ENCODE measurements at places on chromosomes 5 and 9. TPM values are rescaled to one million over a fixed set of nuclear protein-coding genes. Genes with fewer than 3 reads are reported as not detected.

The IL6ST gene
- 39.2 TPM for polyA plus RNA-seq

- H3K36me3 ChIP-seq, result no peaks in the 10 kb centered on the region
- H3K27ac ChIP-seq, result no peak overlapping the region
- H3K4me1 ChIP-seq, result peaks cover 8% of the 10 kb centered on the region
- H3K4me3 ChIP-seq, result no peak overlapping the region
Observed at GRCh38 chr9:4328723-4329122, 28.9 kb upstream of the GLIS3 start.

DNA sequence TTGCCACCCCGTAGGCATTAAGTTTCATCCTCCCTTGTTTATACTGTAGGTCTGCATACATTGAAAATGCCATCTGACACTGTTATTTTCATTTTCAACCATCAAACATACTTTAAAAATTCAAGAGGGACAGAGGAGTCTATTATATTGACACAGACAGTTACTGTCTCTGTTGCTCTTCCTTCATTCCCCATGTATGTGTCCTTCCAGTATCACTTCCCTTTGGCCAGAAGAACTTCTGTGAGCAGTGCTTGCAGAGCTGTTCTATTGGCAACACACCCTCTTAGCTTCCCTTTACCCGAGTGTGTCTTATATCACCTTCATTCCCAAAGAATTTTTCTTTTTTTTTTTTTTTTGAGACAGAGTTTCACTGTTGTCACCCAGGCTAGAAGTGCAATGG lies 42.8 kb downstream of the RASGEF1C start:
- DNase-seq, result no peak
- H3K27me3 ChIP-seq, result no peaks in the 10 kb centered on the region
- no peak overlapping the region for H3K27ac ChIP-seq
- H3K4me3 ChIP-seq, result no peak overlapping the region
- no peaks in the 10 kb centered on the region for H3K4me1 ChIP-seq
- H3K36me3 ChIP-seq, result no peaks in the 10 kb centered on the region

DNA sequence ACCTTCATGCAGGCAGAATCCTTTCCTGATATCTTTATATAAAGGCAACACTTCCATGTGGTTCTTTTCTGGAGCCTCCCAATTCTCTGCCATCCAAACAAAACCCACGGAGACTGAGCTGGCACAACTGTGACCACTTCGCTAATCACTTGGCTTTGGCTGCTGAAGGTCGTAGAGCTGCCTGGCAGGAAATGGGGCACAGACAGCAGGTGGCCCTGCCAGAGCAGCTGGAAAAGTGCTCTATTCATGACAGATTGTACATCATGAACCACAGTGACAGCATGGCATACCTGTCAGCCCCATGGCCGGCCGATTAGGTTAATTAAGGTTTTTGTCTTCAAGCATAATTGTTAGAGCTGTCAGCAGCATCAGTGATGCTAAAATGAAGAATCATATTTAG lies 141.9 kb upstream of the ANKRD55 start:
- no peaks in the 10 kb centered on the region for H3K4me1 ChIP-seq
- no peak for DNase-seq
- no peaks in the 10 kb centered on the region for H3K27me3 ChIP-seq
- H3K36me3 ChIP-seq, result no peaks in the 10 kb centered on the region

GRCh38 chr5:1096838-1097237 lies 15.0 kb downstream of the SLC12A7 start:
- DNase-seq, result no peak
- H3K4me1 ChIP-seq, result peaks cover 8% of the 10 kb centered on the region
- H3K4me3 ChIP-seq, result no peak overlapping the region
- H3K36me3 ChIP-seq, result peaks cover 3% of the 10 kb centered on the region
- H3K27me3 ChIP-seq, result no peaks in the 10 kb centered on the region

DNA sequence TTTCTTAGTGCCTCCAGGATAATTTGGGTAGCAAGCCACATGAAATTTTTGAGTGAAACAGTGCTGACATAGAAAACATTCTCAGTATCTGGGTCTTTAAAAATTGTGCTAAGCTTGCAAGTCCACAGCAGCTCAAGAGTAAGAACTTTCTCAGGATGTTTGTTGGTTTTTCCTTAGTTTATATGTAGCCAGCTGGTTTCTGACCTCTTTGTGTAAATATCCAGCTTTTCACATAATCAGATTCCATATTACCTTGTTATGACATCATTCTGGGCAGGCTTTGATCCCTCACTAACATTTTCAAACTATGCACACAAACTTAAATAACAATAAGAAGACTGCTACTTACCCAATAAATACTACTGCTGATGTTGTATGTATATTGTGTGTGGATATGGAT lies 82.9 kb upstream of the VCAN start:
- H3K27ac ChIP-seq, result no peak overlapping the region
- no peak overlapping the region for H3K4me3 ChIP-seq
- H3K36me3 ChIP-seq, result no peaks in the 10 kb centered on the region
- no peaks in the 10 kb centered on the region for H3K27me3 ChIP-seq

- no peak overlapping the region for H3K4me3 ChIP-seq
- H3K4me1 ChIP-seq, result no peaks in the 10 kb centered on the region
- H3K27ac ChIP-seq, result no peak overlapping the region
- no peaks in the 10 kb centered on the region for H3K36me3 ChIP-seq
- DNase-seq, result no peak
Observed at GRCh38 chr9:38372762-38373619, 19.5 kb upstream of the ALDH1B1 start.

The PTGDS gene
- 709 TPM for polyA plus RNA-seq

- peaks cover 19% of the 10 kb centered on the region for H3K4me1 ChIP-seq
- H3K4me3 ChIP-seq, result no peak overlapping the region
- peak; percentile 14 for DNase-seq
Observed at GRCh38 chr5:88144219-88145001, 124.2 kb downstream of the TMEM161B start.

- peak within 1 kb of the TSS; percentile 84 for H3K4me3 ChIP-seq
- H3K27me3 ChIP-seq, result peaks cover 2% of the 10 kb centered on the region
- peak; percentile 88 for DNase-seq
- H3K36me3 ChIP-seq, result no peaks in the 10 kb centered on the region
- H3K27ac ChIP-seq, result peak within 1 kb of the TSS; percentile 43
Observed at GRCh38 chr5:52989025-52989780, at the start of gene ITGA2. Gene ITGA2, plus strand, starts transcription at chr5:52989352. Its CDS starts 117 bp downstream, at chr5:52989469.

GRCh38 chr5:73998489-73998888 lies 372.5 kb downstream of the ARHGEF28 start:
- H3K36me3 ChIP-seq, result no peaks in the 10 kb centered on the region
- DNase-seq, result no peak
- H3K27ac ChIP-seq, result no peak overlapping the region
- H3K27me3 ChIP-seq, result no peaks in the 10 kb centered on the region
- H3K4me1 ChIP-seq, result peaks cover 2% of the 10 kb centered on the region

DNA sequence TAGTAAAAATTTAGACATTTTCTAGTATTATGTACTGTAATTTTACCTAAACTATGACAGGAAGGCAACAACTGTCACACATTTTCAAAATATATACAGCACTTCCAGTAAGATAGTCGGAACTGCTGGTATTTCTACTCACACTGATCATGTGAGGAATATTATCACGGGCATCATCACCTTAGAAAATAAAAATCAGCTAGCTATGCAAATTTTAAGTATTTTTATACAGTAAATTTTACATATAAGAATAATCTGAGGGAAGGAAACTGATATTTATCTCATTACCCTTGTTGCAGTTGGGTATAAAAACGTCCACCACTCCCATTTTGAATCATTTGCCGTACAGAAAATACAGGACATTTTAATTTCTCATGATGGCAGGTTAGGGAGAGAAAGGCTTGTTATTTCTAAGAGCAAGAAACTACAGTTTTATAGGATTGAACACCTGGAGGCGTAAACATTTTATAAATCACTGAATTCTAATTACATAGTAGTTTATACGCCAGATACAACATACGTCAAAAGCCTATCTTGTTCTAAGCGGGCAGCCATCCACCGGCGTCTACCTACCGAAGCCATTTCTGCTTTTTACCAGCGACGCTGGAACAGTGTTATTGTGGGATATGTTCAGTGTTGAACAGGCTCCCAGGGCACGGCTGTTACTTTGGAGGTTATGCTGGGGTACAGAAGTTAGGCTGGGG lies 729 bp upstream of the TNPO1 start:
- DNase-seq, result no peak
- H3K27ac ChIP-seq, result peak overlapping the region; percentile 96
- no peaks in the 10 kb centered on the region for H3K36me3 ChIP-seq
- H3K4me3 ChIP-seq, result peak overlapping the region; percentile 84
- H3K4me1 ChIP-seq, result peaks cover 3% of the 10 kb centered on the region

DNA sequence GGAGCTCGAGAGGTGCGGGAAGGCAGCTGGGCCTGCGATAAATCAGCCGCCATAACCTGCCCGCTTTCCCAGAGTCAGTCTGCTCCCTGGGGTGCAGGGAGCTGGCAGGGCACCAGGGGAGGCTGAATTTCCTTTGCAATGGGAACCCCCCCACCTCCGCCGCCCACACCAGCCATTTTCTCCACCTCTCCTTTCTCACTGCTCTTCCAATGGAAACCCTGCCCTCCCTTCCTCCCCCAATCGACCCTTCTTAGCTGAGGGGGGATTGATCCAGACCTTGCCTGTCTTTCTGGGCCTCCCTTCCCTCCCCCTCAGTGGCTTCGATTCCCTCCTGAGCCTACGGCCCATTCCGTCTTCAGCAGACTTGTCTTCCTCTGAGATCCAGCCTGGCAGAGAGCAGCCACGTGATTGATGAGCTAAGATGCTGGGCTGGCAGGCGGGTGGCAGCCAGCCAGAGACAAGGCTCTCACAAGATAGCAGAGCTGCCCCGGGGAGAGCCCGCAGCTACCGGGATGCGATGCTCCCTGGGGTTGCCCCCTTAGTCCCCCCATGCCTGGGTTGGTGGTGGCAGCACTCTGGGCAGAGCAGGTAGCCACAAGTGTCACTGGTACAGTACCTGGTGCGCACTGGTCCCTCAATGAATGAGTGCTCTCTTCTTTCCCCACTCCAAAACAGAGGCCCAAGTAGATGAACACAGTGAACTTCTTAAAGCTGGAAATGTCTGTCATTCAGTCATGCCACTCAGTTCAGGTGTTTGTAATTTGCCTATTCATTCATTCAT lies 53.7 kb upstream of the FABP6 start:
- no peaks in the 10 kb centered on the region for H3K4me1 ChIP-seq
- no peaks in the 10 kb centered on the region for H3K36me3 ChIP-seq
- no peak overlapping the region for H3K27ac ChIP-seq
- no peak overlapping the region for H3K4me3 ChIP-seq
- H3K27me3 ChIP-seq, result no peaks in the 10 kb centered on the region

The NAIP gene
- polyA plus RNA-seq, result 5.7 TPM

The GARNL3 gene
- 2.6 TPM for polyA plus RNA-seq

The PCDHGA3 gene
- polyA plus RNA-seq, result 0.22 TPM

The TMC1 gene
- 1.2 TPM for polyA plus RNA-seq

DNA sequence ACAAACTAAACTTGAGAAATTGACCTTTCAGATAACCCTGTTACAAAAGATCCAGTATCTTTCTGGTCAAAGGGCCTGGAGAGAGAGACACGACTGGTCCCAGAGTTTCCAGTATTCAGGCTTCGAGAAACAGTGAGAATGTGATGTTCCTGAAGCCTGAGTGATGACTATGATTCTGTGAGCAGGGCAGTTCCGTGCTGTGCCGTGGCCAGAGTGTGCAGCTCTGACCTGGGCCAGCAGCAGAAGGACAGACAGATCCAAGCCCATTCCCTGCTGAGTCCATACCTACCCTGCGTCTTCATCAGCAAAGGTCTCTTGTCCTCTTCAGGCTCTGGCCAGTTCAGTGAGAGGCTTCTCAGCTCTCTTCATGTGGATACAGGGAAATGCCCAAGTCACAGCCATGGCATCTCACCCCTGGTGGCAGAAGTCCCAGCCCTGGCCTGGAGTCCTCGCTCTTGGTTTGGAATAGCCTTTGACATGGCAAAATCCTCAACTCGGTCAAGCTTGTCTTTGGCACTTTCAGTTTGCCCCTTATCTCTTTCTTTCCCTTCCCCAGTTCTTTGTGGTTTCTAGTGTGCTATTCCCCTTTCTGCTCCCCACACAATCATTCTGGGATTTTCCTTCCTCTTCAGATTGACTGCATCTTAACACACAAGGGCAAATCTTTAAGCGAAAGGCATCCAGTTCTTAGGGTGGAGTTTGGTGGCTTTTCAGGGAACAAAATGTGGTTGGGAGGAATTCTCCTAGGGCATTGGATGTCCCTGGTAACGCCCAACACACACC lies 107.7 kb downstream of the LIFR start:
- H3K36me3 ChIP-seq, result no peaks in the 10 kb centered on the region

The TXNDC8 gene
- polyA plus RNA-seq, result not detected

The FSTL4 gene
- 4.0 TPM for polyA plus RNA-seq

The CFAP157 gene
- 0.41 TPM for polyA plus RNA-seq

- H3K36me3 ChIP-seq, result no peaks in the 10 kb centered on the region
- no peak for DNase-seq
- no peak overlapping the region for H3K4me3 ChIP-seq
- no peaks in the 10 kb centered on the region for H3K27me3 ChIP-seq
Observed at GRCh38 chr5:104733063-104733669, 1170.6 kb upstream of the NUDT12 start.

- no peaks in the 10 kb centered on the region for H3K27me3 ChIP-seq
- no peak for DNase-seq
- H3K27ac ChIP-seq, result no peak overlapping the region
- H3K4me3 ChIP-seq, result no peak overlapping the region
- H3K36me3 ChIP-seq, result no peaks in the 10 kb centered on the region
Observed at GRCh38 chr5:177306674-177307543, 3.3 kb downstream of the PRELID1 start.

GRCh38 chr9:93132287-93132927 lies 1.6 kb downstream of the NINJ1 start:
- peak overlapping the region; percentile 97 for H3K27ac ChIP-seq
- no peaks in the 10 kb centered on the region for H3K36me3 ChIP-seq
- DNase-seq, result peak; percentile 84
- peaks cover 69% of the 10 kb centered on the region for H3K4me1 ChIP-seq

The UBQLN1 gene
- 45.6 TPM for polyA plus RNA-seq

The TAF11L6 gene
- polyA plus RNA-seq, result not detected

DNA sequence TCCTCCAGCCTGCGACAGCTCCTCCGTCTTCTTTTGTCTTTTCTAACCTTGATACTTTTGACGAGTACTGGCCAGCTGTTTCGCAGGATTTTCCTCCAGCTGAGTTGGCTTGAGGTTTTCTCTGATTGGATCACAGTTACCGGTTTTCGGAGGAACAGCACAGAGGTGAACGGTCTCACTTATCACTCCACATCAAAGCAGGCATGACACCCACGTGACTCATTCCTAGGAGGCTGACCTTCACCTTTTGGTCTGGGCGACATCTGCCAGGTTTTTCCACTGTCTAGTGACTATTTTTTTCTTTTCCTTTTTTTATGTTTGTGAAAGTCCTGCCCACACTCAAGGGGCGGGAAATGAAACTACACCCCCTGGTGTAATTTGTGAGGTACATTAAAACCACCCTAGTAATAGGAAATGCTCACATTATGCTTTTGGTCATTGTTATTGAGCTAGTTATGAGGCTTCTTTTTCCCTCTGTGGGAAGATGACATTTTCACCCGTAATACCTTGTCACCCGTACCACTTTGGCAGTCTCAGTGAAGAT lies 319.2 kb downstream of the GADD45G start:
- DNase-seq, result peak; percentile 55
- no peaks in the 10 kb centered on the region for H3K36me3 ChIP-seq
- H3K27me3 ChIP-seq, result no peaks in the 10 kb centered on the region
- no peak overlapping the region for H3K27ac ChIP-seq
- peaks cover 6% of the 10 kb centered on the region for H3K4me1 ChIP-seq
- no peak overlapping the region for H3K4me3 ChIP-seq

Data from kidney (tissue), 22 donors.